ENCODE measurements at places on chromosomes 3 and 15.

DNA sequence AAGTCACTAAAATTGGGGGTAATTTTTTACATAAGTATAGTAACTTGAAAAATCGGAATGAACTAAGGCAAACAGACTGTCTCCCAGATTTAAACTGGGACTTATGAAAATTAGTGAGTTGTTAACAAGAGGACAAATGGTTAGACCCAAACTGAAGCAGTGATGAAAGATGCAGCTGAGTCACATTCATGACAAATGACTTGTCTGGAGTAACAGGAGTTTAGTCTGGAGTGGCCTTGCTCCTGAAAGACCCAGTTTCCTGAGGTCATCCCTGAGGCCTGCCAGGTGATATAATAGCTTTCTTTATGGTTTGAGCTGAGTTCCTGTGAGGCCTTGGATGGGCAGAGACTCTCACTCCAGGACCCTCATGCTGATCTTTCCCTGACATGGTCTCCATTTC is 9.6 kb upstream of the CTDSPL start:
- no peak for DNase-seq

GRCh38 chr3:141336672-141337522 is 31.4 kb upstream of the ZBTB38 start:
- no peak for DNase-seq

DNA sequence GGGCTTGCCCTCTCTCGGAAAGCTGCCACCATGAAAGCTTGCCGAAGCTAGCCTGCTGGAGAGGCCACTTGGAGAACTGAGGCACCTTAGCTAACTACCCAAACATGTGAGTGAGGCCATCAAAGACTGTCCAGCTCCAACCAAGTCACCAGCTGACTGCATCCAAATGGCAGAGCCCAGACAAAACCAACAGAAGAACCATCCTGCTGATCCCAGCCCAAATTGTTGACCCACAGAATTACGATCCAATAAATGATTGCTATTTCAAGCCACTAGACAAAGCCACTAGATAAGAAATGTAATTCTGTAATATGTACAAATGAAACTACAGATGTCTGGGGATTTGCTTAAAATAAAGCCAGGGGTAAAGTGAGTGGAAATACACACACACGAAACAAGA is 109.8 kb upstream of the TRPM1 start:
- no peak for DNase-seq

DNA sequence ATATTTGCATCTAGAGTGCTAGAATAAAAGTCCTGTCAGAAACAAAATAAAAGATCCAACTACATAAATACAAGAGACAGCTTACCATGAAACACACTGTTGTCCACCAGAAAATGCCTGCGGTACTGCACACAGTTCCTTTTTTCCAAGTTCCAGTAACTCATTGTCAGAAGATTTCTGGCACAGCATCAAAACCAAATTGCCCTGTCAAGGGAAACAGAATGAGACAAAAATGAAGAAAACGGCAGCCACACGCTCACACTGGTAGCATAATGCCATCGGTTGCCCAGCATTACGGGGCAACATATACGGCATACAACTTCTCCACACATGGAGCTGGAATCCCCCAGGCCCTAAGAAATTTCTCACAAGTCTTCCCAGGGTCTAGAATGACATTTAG is 40.8 kb downstream of the PLCH1 start:
- DNase-seq, result no peak

DNA sequence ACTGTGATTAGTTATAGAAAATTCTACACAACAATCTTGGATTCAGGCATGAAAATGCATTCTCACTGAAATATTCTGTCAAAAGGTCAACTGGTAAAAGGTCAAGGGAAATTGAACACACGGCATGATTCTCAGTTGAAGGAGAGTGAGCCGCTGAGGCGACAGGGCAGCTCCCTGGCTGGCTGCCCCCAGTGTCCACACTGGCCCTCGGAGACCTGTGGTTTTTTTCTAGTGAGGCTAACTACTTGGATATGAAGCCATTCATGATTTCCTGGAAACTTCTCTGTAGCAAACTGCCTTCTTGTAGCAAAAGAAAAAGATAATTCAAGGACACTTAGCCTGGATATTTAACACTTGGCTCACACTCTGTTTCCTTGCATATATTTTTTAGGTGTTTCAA is 37.2 kb downstream of the AADACL2 start:
- DNase-seq, result no peak

GRCh38 chr3:127858521-127858920 is 36.2 kb upstream of the MGLL start:
- no peak for DNase-seq

- DNase-seq, result no peak
Observed at GRCh38 chr3:126137490-126138130, 42.8 kb downstream of the ALDH1L1 start.

DNA sequence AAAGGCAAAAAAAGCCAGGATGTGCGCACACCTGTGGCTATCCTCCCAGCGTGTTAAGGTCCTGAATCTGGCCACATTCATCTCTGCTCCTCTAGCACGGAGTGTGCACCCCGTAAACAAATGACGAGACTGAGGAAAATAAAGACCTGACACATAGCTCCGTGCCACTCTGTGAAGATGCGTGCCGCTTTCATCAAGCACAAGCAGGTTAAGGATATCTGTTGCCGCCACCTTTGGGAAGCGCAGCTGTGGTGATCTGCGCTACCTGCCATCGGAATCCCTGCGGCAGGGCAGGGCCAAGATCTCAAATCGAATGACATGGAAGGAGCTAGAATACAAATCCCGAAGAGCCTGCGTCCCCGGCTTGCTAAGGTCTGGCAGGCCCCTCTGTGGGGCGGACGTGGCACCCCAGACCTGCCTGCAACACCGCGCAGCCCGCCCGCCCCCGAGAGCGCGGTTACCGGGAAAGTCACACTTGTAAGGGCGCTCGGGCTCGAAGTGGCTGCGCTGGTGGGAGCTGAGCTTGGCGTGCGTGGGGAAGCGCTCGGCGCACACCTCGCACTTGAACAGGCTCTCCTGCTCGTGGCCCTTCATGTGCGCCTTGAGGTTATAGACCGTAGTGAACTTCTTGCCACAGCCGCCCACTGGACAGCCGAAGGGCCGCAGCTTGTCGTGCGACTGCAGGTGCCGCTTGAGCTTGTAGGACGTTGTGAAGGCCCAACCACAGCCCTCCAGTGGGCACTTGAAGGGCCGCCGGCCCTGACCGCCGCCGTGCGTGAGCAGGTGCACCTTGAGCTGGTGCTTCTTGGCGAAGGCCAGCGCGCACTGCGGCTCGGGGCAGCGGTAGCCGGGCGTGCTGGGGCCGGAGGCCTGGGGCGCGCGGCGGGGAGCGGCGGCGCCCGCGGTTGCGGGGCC is 936 bp downstream of the ZXDC start:
- DNase-seq, result peak; percentile 19

- DNase-seq, result no peak
Observed at GRCh38 chr3:50147861-50148260, 7.3 kb upstream of the SEMA3F start.

DNA sequence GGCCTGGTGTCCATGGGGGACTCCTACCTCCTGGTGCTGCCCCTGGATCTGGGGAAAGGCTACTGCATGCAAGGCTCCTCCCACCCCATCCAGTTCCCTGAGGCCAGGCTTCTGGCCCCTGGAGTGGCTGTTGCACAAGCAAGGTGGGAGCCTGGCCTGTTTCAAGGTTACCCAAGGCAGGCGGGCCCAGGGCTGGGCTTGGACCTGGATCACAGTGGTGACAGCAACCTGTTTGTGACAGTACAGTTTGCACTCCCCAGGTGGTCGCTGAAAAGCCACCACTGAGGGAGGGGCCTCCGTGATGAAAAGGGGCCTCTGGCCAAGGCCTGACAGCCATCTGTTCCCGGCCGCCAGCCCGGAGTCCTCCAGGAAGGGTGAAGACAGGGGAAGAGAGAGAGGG is 14.4 kb upstream of the KY start:
- DNase-seq, result no peak

GRCh38 chr3:66014651-66015050 is 24.1 kb downstream of the MAGI1 start:
- no peak for DNase-seq

DNA sequence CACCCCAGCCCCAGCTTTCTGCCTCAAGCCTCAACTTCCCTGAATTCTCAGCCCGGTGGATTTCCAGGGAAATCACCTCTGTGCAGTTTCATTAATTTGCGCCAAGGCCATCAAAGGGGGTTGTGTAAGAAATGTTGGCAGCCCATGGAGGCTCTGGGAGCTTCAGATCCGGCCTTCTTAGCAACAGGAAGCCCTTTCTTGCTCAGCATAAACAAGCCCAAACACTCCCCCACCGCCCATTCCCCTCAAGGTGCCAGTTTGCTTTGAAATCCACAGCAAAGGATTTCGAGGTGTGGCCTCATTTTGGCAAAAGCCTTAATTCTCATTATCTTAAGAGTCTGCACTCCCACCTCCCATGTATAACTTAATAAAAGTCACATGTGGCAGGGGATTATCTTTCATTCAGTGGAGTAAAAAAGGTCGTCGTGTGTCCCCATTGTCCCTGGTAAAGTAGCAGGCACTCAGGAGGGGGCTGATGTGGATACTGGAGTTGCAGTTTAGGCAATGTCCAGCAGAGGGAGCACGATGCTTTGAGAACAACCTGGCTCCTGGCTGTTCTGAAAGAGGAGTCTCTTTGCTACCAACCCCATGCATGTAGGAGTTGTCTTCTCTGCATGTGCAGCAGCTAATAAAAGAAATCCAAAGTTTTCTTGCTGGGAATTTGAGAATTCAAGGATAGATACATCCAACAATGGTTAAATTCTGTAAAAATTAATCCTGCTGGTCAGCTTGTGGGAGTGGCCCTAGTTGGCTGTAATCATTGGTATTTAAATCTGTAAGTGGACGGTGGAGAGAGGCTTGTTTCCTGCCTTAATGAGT is 39.5 kb downstream of the EBLN2 start:
- peak; percentile 71 for DNase-seq

GRCh38 chr3:111998636-111999483 is at the start of gene TAGLN3:
Gene TAGLN3 (plus strand): TSS chr3:111998922. CDS start chr3:111999423, 501 bp downstream.
- no peak for DNase-seq

DNA sequence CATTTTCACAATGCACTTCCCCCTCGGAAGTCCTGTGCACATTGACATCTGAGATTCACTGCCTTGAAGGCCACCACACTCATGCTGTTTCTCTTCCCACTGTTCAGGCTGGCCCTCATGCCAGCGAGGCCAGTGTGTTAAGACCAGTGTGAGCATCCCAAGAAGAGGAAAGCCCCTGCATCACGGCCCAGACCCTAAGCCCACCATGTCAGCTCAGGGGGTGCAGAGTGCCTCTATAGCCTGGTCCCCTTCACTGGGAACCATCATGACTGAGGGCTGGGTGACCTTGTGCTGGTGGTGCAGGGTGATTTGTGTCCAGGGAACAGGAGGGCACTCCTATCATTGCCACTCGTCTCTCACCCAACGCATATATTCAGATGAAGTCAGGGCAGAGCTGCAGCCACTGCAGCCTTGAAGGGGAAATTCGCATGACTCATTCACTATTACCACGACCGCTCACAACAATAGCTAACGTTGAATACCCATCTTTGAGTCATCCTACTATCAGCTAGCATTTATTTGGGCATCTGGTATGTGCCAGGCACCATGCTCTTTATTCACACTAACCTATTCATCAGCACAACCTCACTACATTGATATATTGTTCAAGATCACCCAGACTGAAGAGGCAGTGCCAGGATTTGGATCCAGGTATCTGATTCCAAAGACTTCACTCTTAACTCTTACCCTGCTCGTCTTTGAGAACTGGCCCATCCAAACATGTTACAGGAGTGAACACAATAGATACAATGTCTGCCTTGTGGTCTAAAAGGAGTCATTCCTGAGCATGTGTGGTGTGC is 58.8 kb upstream of the SLC6A11 start:
- no peak for DNase-seq

DNA sequence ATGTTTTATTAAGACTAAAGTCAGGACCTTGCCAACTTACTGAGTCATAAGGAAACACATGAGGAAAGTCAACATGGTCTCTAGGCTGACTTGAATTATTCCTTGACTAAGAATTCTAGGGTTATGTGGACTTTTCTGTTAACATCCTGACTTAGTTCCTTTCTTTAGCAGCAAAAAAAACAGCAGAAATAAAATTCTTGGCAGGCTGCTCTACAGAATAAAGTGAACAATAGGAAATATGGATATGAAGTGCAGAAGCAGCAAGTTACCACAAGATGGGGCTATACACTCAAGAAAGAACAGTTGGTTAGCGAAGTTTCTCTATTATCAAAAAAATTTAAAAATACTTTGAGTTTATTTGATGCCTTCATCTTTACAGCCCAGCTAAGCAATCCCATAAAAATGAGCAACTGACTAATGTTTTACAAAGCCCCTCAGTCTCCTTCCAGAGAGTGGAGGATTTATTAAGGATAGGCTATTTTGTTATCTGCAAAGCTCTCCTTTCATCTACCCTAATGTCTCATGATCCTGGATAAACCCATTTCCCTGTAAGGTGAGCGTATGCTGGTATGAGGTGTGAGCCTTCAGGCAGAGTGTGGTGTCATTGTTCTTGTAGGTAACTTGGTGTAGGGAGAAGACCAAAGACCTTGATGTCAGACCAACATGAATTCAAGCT is 23.1 kb upstream of the MCCC1 start:
- no peak for DNase-seq

GRCh38 chr3:150469031-150469930 is 61.2 kb downstream of the TSC22D2 start:
- no peak for DNase-seq

All from T-helper 1 cell (primary cell).